ENCODE measurements at places on chromosomes 16 and 17.

DNA sequence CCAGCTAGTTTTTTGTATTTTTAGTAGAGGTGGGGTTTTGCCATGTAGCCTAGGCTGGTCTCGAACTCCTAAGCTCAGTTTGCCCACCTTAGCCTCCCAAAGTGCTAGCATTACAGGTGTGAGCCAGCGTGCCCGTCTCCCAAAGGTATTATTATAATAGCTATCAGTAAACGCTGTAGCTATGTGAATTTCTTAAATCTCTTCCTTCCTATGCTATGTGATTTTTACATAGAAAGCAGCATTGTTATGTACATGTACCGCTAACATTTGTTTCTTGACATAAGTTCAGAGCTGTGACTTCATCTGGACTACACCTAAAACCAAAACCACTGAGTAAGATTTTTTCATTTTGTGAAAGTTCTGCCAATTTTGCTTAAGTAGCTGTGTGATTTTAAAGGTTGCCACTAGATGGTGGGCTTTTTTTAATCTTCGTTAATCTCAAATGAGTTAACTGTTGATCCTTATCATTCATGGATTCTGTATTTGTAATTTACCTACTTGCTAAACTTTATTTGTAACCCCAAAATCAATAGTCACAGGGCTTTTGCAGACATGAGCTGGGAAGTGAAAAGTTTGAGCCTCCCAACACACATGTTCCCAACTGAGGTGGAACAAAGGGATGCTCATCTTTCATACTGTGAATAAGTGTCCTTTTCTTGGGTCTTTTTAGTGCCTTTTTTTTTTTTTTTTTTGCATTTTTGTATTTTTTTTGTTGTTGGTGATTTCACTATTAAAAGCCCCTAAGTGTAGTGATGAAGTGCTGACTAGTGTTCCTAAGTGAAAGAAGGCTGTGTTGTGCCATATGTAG, 21.9 kb downstream of the PRKAR1A start:
- DNase-seq = no peak

DNA sequence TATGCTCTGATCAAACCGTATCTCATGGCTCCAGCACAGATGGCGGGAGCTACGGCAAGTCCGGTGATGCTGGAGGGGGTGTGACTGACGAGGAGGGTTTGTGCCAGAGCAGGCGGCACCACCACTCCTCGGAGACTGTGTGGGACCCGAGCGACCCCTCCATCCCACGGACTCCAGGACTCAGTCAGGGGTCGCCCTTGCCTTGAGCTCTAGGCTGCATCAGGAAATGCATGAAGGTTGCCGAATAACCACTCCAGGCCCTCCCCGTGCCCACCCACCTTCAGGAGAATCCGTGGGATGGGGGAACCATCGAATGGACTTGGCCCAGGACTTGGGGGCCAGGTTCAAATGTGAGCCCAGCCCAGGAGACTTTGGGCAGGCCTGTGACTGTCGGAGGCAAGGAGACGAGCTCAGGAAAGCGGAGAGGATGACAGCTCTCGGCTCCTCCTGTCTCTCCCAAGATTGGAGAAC, 60.2 kb upstream of the ZNF469 start:
- DNase-seq = no peak

DNA sequence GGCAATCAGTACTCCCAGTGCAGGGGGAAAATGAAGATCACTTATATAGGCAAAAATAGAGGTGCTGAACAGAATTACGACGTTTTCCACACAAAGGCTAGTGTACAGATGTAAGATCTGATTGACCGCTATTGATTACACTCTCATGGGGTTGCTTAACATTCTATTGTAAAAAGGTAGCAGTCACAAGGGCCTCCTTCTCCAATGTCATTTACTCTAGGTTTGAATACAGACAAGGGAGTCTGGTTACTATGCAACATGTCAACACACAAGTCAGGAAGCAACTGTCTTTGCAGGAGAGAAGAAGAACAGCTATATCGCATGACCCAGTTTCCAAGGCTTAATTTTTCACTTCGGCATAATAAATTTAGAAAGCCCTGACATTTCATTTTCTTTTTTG, 7.9 kb downstream of the KRT37 start:
- no peak for DNase-seq

GRCh38 chr16:8851761-8852403, 16.9 kb downstream of the CARHSP1 start:
- DNase-seq = no peak

- no peak for DNase-seq
Observed at GRCh38 chr16:14020141-14020540, 51.0 kb upstream of the MRTFB start.

DNA sequence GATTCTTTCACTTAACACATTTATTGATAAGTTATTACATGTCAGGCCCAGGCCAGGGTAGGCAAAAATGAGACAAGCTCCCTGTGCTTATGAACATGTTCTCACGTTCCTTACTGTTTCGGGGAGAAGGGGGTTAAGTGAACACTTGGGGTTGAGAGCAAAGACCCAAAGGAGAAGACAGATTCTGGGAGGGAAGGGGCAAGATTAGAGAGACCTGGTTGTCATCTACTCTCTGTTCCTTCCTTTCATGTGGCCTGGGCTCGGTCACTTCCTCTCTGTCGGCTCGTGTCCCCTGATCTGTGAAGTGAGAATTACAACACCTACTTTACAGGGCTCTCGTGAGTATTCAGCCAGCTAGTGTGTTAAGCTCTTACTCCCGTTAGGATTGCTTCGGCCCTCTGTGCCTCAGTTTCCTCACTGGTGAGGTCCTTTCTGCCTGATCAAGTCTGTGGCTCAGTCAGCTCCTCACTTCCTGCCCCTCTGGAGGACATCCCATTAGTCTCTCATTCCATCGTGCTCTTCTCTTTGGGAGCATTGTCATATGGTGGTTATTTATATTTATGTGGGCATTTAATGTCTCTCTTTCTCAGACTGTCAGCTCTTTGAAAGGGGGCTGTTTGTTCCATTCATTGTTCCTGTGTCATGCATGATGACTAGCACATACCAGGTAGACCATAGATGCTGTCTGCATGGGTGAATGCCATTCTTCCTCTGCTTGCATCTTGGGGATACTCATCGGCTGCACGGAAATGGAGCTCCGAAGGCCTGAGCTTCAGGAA, 38.9 kb downstream of the PLCG2 start:
- no peak for DNase-seq

GRCh38 chr17:62899361-62899760, 66.7 kb upstream of the TANC2 start:
- DNase-seq = no peak

DNA sequence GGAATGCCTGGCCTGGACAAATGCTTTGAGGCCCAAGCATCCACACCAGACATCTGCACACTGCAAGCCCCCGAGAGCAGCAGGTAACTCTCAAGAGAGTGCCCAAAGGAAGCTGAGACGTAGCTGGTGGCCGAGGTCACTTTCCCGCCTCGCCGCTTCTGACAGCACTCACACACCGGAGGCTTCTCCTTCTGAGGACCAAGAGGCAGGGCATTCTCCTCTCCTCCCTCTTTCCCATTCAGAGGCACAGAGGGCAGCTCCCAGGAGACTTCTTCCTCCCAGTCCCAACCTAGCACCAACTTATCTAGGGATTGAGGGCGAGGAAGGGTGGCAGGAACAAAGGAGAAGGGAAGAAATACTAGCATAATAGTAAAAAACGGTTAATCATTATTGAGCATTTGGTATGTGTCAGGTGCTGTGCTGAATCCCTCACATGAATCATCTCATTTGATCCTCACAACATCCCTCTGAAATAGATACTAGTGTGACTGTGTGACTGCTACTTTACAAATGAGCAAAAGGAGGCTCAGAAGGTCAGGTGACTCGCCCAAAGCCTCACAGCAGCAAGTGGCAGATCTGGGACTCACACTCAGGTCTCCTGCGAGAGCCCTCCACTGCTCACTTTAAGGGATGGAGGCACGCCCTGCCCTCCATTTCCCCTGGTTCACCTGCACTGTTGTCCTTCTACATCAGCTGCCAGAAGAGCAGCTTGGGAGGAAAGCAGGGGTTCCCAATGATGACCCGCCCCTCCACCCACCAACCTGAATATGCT, 41.8 kb downstream of the MYO18A start:
- no peak for DNase-seq

All from activated CD8-positive, alpha-beta memory T cell treated with anti-CD3 and anti-CD28 coated beads for 1 hour (primary cell).